ENCODE measurements at places on chromosomes 2 and 18. TPM values are rescaled to one million over a fixed set of nuclear protein-coding genes. Genes with fewer than 3 reads are reported as not detected.

The RND3 gene
- total RNA-seq, result not detected

DNA sequence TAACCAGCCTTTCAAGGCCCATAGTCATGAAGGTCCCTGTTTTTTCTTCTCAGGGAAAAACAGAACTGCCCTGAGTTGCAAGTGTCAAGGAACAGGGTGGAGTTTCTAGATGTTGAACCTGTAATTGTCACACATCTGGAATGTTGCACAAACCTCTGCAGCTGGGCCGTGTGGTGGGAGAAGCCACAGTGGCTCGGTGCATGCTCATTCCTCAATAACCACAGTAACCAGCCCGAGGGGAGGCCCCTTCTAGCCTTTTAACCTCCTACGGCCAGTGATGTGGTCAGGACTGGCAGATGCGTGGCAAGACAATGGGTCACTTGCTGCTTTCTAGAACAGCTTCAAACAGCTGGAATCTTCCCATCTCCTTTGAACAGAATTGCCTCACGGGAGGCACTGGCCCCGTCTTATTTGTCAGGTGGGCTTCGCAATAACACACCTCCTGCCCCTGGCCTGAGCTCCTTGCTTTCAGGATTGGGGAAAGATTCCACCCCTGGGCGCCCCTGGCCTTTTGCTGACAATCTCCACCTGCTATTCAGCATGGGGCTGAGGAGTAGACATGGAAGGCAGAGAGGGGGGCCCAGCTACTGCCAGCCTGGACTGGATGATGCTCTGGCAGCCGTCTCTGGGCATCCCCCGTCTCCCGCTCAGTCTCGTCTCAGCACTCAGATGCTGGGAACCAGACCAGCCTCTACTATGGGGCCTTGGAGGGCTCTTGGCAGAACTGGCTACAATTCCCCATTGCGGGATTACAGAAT is 102.9 kb downstream of the KLHL29 start:
- H3K4me3 ChIP-seq, result no peak overlapping the region
- no peaks in the 10 kb centered on the region for H3K36me3 ChIP-seq
- H3K27ac ChIP-seq, result peak overlapping the region; percentile 47
- DNase-seq, result peak; percentile 36
- H3K4me1 ChIP-seq, result peaks cover 23% of the 10 kb centered on the region

- peak overlapping the region; percentile 97 for H3K27ac ChIP-seq
- H3K4me1 ChIP-seq, result peaks cover 38% of the 10 kb centered on the region
- H3K27me3 ChIP-seq, result no peaks in the 10 kb centered on the region
- DNase-seq, result no peak
- H3K36me3 ChIP-seq, result peaks cover 32% of the 10 kb centered on the region
These were observed 350 bp upstream of the RNF138 start for GRCh38 chr18:32091325-32091723.

The NT5DC4 gene
- not detected for total RNA-seq

The AQP12B gene
- total RNA-seq, result not detected

DNA sequence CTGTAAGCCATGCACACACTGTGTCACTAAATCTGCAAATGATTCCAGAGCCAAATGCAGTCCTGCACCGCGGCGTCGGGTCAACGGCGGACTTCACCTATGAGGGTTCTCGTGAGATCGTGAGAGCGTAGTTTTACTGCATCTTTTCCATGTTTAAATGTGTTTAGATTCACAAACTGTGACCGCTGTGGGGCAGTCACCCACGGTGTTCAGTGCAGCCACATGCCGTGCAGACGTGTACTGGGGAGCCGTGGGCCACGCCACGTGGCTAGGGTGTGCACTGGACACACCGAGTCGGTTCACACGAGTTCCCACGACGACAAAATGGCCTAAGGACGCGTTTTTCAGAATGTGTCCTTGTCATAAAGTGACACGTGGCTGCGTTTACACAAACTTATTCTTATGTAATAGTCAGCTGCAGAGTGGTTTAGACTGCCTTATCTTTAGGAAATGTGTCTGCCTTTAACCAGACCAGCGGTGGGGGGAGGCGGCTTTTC is 34.1 kb downstream of the NFATC1 start:
- peaks cover 50% of the 10 kb centered on the region for H3K36me3 ChIP-seq
- no peak overlapping the region for H3K4me3 ChIP-seq
- H3K27ac ChIP-seq, result no peak overlapping the region
- H3K27me3 ChIP-seq, result no peaks in the 10 kb centered on the region

The GNAL gene
- 0.07 TPM for total RNA-seq

GRCh38 chr2:145080426-145080825 is 560.5 kb upstream of the ZEB2 start:
- DNase-seq, result no peak
- H3K4me1 ChIP-seq, result no peaks in the 10 kb centered on the region
- H3K4me3 ChIP-seq, result no peak overlapping the region
- no peak overlapping the region for H3K27ac ChIP-seq
- peaks cover 2% of the 10 kb centered on the region for H3K27me3 ChIP-seq

- no peak for DNase-seq
- H3K4me3 ChIP-seq, result no peak overlapping the region
- H3K4me1 ChIP-seq, result no peaks in the 10 kb centered on the region
- no peaks in the 10 kb centered on the region for H3K27me3 ChIP-seq
- H3K27ac ChIP-seq, result no peak overlapping the region
- no peaks in the 10 kb centered on the region for H3K36me3 ChIP-seq
These were observed 63.5 kb upstream of the FZD7 start for GRCh38 chr2:201969938-201970785.

- no peak overlapping the region for H3K4me3 ChIP-seq
- no peaks in the 10 kb centered on the region for H3K27me3 ChIP-seq
- no peak for DNase-seq
These were observed 1177.4 kb upstream of the LRRTM1 start for GRCh38 chr2:81481994-81482368.

DNA sequence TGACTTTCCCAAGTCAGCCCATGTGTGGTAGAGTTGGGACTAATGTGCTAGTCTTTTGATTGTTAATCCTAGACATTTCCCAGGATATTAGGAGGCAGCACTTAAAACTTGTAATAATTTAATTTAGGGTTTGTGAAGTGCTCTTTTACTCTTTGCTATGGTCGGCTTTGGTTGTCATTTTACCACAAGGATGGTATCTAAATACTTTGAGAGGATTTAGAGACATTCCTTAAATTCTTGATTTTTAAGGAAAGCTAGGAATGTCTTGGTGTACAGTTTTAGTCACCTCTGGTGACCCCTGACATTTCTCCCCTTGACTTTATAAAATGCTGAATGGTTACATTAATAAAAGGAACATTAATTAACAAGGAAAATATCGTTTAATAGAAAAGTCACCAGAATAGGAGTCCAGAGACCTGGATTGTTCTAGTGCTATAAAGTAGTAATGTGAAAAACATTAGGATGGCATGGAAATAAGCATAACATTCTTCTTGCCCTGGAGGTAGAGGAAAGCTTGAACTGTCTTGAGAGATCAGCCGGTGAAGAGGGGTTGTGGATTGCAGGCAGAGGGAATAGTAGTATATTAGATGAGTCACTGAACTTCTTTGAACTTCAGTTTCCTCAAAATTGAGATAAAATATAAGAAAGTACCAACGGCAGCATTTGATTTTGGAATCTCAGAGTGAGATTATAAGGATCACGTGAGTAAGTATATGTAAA is 209.2 kb downstream of the MCFD2 start:
- peaks cover 39% of the 10 kb centered on the region for H3K4me1 ChIP-seq
- no peak overlapping the region for H3K4me3 ChIP-seq
- no peak overlapping the region for H3K27ac ChIP-seq
- H3K36me3 ChIP-seq, result peaks cover under 1% of the 10 kb centered on the region
- no peaks in the 10 kb centered on the region for H3K27me3 ChIP-seq

GRCh38 chr2:22056621-22057132 is 932.9 kb downstream of the TDRD15 start:
- H3K36me3 ChIP-seq, result no peaks in the 10 kb centered on the region
- no peaks in the 10 kb centered on the region for H3K4me1 ChIP-seq
- DNase-seq, result no peak
- no peak overlapping the region for H3K4me3 ChIP-seq
- no peaks in the 10 kb centered on the region for H3K27me3 ChIP-seq

DNA sequence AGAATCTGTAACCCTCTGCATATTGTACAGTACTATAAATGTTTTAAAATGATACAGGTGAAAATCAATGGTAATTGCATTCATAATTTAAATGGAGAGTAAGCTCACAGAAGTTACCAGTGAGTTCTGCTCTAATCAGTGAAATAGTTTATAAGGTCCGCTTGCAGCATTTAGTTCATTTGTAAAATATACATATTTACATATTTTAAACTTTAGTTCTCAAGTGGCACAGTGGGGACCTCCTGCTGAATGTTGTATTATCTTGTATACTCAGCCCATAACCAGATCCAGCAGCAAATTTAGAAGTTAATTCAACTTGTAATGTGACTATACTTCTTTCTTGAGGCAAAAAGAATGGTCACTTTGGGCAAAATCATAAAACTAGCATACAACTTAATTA is 41.7 kb upstream of the TBR1 start:
- H3K4me1 ChIP-seq, result no peaks in the 10 kb centered on the region
- H3K27me3 ChIP-seq, result no peaks in the 10 kb centered on the region
- peaks cover 16% of the 10 kb centered on the region for H3K36me3 ChIP-seq
- no peak for DNase-seq
- H3K4me3 ChIP-seq, result no peak overlapping the region
- no peak overlapping the region for H3K27ac ChIP-seq

DNA sequence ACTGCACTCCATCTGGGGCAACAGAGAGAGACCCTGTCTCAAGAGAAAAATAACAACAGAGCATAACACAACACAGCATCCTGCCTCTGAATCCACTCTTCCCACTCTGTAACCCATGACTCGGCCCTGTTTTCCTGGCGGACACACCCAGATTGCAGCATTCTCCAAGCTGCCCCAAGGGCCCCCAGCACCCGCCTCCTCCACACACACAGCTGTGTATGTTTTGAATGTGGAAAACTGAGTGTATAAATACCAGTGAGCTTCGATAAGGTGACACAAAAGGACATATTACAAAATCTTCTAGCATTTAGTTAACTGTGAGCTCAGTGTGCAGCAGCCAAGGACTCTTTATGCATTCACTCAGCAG is 13.0 kb downstream of the IMPA2 start:
- no peak overlapping the region for H3K27ac ChIP-seq
- no peak for DNase-seq
- H3K4me1 ChIP-seq, result peaks cover 7% of the 10 kb centered on the region
- no peaks in the 10 kb centered on the region for H3K36me3 ChIP-seq
- H3K4me3 ChIP-seq, result no peak overlapping the region

- H3K27ac ChIP-seq, result no peak overlapping the region
- no peaks in the 10 kb centered on the region for H3K4me1 ChIP-seq
- DNase-seq, result no peak
- H3K36me3 ChIP-seq, result no peaks in the 10 kb centered on the region
These were observed 226.8 kb upstream of the RAB6C start for GRCh38 chr2:129752686-129753085.

The SCN3A gene
- 0.23 TPM for total RNA-seq

DNA sequence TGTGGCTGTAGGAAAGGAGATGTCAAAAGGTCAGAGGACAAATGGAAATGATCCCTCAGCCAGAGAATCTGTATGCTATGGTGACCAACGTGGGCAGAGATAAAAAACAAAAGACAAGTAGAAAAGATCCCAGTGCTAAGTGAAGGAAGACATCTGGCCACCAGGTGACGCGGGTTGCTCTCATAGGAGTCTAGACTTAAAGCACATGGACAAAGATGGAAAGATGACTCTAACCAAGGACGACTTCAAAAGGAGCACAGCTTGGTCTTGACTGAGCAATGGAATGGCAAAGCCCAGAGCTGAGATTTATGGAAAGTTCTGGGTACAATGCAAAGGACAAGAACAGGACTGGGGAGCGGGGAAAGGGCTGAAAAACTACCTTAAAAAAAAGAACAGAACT is 96.8 kb downstream of the CLIP4 start:
- H3K36me3 ChIP-seq, result no peaks in the 10 kb centered on the region
- H3K27me3 ChIP-seq, result no peaks in the 10 kb centered on the region
- H3K27ac ChIP-seq, result no peak overlapping the region
- H3K4me3 ChIP-seq, result no peak overlapping the region
- no peak for DNase-seq

The C2orf72 gene
- 3.8 TPM for total RNA-seq

DNA sequence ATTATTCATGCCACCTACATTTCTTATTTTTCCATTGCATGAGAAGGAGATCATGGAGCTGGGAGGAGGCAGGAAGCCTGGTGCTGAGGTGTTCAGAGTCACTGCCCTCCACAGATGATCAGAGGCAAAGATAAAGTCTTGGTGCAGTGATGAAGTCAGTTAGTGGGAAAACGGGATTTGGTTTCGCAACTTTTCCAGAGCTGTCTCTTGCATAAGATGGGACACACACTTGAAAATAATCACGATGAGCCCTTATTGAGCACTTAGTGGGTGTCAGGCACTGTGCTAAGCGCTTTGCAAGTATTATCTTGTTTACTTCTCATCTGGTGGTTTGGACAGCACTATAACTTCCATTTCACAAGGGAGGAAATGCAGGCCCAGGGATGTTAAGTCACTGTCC is 222.1 kb upstream of the SMAD2 start:
- H3K4me1 ChIP-seq, result no peaks in the 10 kb centered on the region
- no peak for DNase-seq
- no peaks in the 10 kb centered on the region for H3K36me3 ChIP-seq
- H3K27ac ChIP-seq, result no peak overlapping the region
- H3K27me3 ChIP-seq, result no peaks in the 10 kb centered on the region
- no peak overlapping the region for H3K4me3 ChIP-seq

Measured in activated CD4-positive, alpha-beta T cell treated with anti-CD3 and anti-CD28 coated beads for 36 hours (primary cell).